D341Med (cell line): ENCODE measurements at places on chromosomes 3 and 15.

DNA sequence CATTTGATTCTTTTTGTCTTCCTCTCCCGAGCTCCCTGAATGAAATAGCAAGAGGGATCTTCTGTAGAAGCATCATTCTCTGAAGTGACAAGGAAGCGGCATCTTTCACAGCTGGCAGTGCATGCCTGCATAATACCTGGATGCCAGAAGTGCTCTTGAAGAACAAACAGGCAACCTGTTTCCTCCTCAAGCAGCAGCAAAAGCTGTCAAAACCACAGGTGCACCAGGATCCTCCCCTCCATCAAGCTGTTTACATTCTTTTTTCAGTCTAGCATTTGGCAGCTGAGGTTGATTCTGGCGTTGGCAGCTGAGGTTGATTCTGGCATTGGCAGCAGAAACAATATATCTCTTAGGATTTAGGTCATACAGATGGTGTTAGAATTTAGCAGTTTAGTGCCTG, 979.0 kb downstream of the TUSC7 start:
- DNase-seq: no peak

GRCh38 chr3:158810823-158811724, 9.2 kb downstream of the MFSD1 start:
- no peak for DNase-seq

- DNase-seq: no peak
Observed at GRCh38 chr3:160797356-160797755, 41.3 kb downstream of the PPM1L start.

- no peak for DNase-seq
Observed at GRCh38 chr3:138946663-138947494, at the start of the genes FOXL2 and FOXL2NB. Gene FOXL2, minus strand, starts transcription at chr3:138947137. Its CDS starts 415 bp downstream, at chr3:138946722. Gene FOXL2NB, plus strand, starts transcription at chr3:138947217. Its CDS starts 148 bp downstream, at chr3:138947365.

DNA sequence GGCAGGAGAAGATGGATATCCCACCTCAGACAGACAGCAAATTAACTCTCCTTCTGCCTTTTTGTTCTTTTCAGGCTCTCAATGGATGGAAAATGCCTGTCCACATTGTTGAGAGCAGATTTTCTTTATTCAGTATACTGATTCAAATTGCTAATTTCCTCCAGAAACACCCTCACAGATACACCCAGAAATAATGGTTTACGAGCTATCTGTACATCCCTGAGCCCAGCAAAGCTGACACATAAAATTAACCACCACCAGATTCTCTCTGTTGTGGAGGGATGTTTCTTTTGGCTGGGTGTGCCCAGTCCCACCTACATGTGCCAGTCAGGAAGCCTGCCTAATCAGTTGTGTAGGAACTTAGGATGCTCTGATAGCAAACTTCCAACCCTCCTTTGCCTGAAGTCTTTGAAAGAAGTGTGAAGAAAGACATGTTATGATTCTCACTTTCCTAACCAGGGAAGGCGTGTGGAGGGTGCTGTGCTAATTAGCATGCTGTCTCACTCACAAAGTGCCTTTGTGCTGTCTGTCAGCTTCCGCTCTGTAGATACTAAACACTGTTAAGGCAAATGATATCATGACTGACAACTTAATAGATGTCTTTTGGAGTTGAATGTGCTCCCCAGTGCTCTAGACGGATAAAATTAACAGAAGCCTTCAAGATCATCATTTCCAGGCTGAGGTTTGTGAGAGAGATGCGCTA, 208.5 kb downstream of the CLSTN2 start:
- no peak for DNase-seq

DNA sequence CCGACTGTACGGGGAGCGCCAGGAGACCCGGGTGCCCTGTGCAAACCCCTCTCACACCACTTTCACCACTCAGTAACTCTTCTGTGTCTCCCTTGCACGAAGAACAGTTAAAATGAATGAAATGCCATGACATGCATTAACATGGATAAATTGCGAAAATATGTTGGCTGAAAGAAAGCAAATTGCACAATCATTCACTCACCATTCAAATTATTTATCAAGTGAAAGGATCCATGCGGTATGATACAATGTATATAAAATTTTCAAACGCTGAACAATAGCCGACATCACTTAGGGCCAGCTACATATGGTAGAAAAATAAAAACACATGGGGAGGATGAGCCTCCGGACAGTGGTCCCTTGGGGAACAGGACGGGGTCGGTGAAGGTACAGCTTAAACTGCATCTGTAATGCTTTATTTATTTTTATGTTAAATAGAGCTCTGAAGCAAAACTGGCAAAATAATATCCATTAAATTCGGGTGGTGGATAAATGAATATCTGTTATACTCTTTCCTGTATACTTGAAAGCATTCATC, 45.9 kb downstream of the SLC12A8 start:
- peak; percentile 5 for DNase-seq

GRCh38 chr3:100492059-100493006, at the start of gene TMEM45A:
Gene TMEM45A, plus strand, starts transcription at chr3:100492619. Its CDS starts 62,593 bp downstream, at chr3:100555212.
- DNase-seq: peak; percentile 100

GRCh38 chr3:59865351-59865750, 815.5 kb upstream of the CFAP20DC start:
- DNase-seq: no peak

DNA sequence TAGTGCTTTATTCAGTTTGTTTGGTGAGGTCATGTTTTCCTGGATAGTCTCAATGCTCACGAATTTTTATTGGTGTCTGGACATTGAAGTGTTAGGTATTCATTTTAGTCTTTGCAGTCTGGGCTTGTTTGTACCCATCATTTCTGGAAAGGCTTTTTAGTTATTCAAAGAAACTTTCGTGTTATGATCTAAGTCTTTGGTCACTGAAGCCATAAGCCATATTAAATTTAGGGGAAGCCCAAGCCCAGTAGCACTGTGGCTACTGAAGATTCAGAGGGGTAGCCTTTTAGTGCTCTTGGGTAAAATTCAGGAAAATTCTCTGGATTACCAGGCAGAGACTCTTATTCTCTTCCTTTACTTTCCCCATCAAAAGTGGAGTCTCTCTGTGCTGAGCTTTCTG, 56.2 kb upstream of the PEX5L start:
- DNase-seq: no peak

GRCh38 chr15:66237513-66238235, 15.9 kb downstream of the MEGF11 start:
- DNase-seq: no peak

GRCh38 chr15:42010434-42010833, 10.4 kb downstream of the PLA2G4E start:
- DNase-seq: no peak

GRCh38 chr15:101039461-101039860, 120.3 kb downstream of the LRRK1 start:
- no peak for DNase-seq

DNA sequence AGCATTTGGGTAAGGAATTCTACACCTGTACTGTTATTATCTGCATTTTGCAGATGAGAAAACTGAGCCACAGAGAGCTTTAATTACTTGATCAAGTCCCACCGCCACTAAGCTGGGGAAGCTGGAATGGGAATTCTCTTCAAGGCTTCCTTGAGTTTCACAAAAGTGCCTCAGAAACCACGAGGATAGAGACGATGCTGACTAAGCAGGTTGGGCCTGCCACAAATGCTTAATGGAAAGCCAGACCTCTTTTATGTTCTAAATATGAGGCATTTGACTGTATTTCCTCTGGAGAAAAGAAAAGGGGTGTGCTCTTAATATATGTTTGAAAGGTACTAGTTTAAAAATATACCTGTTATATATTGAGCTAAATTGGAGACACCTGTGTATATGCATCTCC, 34.7 kb downstream of the ADAMTS9 start:
- DNase-seq: no peak

- DNase-seq: no peak
Observed at GRCh38 chr15:89666184-89666857, 11.1 kb upstream of the KIF7 start.

DNA sequence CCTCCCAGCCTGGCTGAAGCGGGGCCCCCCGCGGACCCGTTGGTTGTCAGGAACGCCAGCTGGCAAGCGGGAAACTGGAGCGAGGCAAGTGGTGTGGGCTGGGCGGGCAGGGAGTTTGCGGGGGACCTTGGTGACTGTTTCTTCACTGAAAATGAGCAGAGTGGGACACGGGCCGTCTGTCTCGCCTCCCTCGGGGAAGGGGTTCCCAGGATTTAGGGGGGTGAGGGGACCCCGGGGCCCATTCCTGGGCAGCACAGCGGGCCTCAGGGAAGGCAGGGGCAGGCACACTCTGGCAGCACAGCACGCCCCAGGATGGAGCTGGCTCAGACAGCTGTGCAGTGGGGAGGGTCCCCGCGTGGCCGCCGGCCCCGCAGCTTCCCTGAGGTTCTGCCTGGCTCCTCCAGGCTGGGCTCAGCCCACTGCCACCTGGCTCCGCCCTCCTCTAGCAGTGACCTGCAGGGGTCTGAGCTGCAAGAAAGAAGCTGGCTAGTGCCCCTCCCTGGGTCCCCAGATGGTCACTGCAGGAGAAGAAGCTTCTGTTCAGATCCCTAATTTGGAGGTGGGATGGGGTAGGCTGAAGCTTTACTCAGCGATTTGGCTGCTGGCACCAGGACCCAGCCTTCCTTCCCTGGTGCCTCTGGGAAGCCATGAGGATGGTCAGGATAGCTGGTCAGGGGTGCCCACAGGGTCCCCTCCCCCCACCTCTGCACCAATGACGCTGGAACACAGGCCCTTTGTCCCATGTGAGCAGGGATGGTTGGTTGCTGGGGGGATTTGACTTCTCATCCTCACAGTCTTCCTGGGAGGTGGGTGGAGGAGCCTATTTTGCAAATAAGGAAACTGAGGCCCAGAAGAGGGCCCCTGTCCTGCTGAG, 90.4 kb downstream of the TBC1D2B start:
- no peak for DNase-seq

GRCh38 chr3:112333002-112333380, at the start of gene CD200:
Gene CD200, plus strand, starts transcription at chr3:112333156. Its CDS starts 57 bp downstream, at chr3:112333213.
- DNase-seq: peak; percentile 49

DNA sequence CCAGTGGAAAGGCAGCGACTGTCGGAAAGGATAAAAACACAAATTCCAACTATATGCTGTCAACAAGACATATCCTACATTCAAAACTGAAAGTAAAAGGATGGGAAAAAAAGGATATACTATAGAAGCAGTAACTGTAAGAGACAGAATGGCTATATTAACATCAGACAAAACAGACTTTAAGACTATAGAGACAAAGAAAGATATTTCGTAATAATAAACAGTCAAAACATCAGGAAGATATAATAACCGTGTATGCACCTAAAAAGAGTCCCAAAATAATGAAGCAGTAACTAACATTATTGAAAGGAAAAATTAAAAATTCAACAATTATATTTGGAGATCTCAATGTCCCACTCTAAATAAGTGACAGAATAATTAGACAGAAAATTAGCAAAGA, 48.2 kb downstream of the ZNF148 start:
- no peak for DNase-seq

DNA sequence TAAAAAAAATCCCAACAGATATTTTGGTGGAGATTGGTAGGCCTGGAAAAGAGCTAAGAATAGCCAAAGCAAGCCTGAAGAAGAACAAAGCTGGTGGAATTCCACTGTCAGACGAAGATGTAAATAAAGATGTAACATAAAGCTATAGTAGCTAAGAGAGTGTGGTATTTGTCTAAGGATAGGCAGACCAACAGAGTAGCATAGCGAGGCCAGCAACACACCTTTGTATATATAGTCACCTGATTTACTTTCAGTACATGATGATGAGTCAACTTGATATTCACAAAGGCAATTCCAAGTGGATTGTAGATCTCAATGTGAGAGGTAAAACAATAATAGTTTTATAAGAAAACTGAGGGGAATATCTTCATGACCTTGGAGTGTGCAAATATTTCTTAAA, 53.6 kb upstream of the SYN2 start:
- no peak for DNase-seq

DNA sequence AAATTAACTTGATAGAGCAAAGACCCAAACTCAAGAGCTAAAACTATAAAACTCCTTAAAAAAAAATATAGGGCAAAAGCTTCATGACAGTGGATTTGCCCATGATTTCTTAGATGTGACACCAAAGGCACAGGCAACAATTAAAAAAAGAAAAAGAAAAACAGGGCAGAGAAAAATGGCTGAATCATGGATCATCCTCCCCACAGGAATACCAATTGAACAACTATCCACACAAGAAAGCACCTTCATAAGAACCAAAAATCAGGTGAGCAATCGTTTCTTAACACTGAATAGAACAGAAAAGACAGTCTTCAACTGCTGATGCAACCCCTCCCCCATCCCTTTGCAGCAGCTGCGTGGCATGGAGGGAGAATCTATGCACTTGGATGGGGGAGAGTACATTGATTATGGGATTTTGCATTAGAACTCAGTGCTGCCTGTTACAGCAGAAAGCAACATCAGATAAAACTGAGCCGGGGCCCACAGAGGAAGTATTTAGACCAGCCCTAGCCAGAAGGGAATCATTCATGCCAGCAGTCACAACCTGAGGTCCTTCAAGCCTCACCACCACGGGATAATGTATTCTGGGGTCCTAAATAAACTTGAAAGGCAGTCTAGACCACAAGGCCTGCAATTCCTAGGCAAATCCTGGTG, 15.7 kb downstream of the C3orf33 start:
- DNase-seq: no peak

- DNase-seq: no peak
Observed at GRCh38 chr3:113439606-113440005, 1.7 kb downstream of the CFAP44 start.

GRCh38 chr15:31148297-31149087, 47.0 kb upstream of the TRPM1 start:
- DNase-seq: no peak

DNA sequence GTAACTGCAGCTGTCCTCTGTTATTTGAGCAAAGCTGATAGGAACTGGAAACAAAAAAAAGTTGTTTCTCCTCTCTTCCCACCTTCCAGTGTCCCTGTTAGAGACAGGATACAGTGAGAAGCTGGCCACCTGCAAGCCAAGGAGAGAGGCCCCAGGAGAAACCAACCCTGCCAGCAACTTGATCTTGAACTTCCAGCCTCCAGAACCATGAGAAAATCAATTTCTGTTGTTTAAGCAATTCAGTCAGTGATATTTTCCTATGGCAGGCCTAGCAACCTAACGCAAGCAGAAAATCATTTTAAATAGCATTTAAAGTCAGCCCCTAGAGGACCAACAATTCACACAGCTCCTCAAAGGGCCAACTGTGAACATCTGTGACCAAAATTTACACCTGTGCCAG, 291.3 kb downstream of the OXSM start:
- DNase-seq: no peak
